ENCODE measurements at places on chromosomes 16 and 17.

- peak; percentile 48 for DNase-seq
These were observed 29.0 kb downstream of the PIMREG start for GRCh38 chr17:6473128-6473767.

- no peak for DNase-seq
These were observed 16.2 kb upstream of the CDK5R1 start for GRCh38 chr17:32470405-32471167.

GRCh38 chr17:57210224-57210553 lies 46.1 kb upstream of the MSI2 start:
- no peak for DNase-seq

DNA sequence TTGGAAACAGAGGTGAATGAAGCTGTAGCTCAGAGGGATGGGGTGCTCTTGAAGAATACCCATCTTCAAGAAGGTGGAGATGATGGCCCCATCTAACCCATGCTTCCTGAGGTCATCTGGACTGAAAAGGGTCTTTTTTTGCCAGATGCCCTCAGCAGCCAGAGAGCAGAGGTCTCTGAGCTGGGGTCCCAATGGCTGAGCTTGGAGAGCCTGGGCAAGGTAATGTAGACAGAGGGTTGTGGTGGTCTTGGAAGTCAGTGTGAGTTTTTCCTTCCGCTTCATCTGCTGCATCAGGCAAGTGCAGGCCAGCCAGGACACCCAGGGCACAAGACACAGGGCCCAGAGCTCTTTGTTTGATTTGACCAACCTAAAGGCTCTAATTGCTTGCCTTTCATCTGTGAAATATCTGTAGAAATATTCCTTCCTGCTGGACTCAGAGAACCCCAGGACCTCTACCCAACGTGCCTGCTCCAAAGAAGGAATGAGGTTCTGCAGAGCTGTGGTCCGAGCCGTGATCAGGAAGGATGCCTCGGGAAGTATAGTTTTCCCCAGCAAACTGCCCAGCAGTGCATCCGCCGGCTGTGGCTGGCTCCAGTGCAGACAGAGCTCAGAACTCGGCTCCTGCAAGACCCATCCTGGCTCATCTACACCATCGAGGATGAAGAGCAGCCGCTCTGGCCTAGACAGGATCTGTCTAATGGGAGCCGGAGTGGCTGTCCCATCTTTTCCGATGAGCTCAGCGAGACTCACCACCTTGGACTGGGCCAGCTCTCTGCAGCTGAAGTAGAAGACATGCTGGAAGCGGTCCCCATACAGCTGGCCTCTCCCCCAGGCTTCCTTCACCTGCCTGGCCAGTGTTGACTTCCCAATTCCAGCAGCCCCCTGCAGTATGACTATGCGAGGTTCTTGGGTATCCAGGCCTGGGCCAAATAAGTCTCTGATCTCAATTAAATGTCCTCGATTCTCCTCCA lies 25.2 kb downstream of the NLRP1 start:
- no peak for DNase-seq

- DNase-seq: no peak
These were observed 7.4 kb downstream of the NAGLU start for GRCh38 chr17:42543190-42544079.

- DNase-seq: no peak
These were observed 80.2 kb upstream of the CPHXL start for GRCh38 chr16:75806487-75806886.

- no peak for DNase-seq
These were observed 34.4 kb upstream of the RGS9 start for GRCh38 chr17:65102788-65103187.

DNA sequence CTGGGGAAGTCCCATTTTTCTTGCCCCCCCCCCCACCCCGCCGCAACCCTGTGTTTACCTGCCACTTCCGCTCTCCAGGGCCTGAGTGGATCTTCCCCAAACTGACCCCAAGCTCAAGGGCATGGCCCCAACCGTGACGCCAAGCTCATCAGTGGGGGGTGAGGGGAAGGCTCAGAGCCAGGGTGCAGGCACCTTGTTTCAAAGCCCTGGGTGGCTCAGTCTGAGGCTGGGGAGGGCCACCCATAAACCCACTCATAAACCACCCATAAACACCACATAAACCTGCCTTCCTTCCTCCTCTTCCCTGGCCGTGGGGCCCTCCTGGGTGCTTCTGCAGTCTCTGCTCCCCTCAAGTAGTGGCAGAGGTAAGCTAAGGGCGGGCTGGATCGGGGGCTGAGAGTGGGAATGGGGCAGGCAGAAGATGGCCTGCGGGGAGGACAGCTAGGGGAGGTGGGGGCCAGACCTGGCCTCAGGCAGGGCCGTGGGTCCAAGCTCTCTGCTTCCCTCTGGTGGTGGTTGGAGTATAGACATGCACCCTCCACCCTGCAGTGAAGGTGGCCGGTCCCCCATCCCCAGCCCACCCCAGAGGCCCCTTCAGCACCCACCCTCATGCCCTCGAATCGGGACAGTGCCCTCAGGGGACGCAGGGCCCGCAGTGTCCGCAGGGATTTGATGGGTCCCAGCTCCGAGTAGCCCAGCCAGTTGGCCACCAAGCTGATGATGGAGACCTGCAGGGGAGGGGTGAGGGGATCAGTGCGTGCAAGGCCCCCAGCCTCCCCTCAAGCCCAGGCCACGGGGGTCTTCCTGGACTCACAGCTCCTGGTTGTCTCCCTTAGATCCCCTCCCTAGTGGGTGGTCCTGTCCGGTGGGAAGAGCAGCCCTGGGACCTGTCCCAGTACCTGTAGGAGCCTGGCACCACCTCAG lies 14.6 kb upstream of the CD79B start:
- peak; percentile 60 for DNase-seq

- no peak for DNase-seq
These were observed 10.4 kb downstream of the DCUN1D3 start for GRCh38 chr16:20889625-20890275.

DNA sequence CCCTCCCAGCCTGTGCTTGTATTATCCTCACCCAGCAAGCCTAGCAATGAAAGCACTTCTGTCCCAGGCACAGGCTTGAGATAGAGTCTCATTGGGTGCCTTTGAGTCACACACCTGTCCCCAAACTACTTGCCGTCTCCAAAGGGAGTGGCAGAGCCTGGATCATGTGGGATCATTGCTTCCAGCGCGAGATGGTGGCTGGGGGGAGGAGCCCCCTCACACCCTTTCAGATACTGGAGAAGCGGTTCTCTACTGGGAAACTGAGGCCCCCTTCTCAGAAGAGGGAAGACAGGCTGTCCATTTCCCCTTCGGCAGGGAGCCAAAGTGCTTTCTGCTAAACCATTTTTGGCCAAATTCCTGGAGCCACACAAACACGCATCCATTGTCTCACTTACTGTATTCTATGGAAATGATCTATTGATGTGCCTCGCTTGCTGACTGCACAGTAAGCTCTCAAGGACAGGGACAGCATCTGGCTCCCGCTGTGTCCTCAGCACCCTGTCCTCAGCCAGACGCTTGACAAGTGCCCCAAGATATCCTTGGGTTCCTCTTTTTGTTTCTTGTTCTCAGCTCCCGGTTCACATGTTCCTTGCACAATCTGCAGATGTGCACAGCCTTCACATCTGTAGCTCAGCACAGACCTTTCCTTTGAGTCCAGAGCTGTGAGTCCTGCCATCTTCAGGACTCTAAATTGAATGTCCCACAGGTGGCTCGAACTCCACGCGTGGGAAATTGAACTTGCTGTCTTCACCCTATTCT lies 26.0 kb upstream of the DLX3 start:
- DNase-seq: no peak

- DNase-seq: no peak
These were observed 104.4 kb downstream of the IRX5 start for GRCh38 chr16:55035029-55035428.

GRCh38 chr16:77450790-77451487 lies 16.1 kb upstream of the ADAMTS18 start:
- DNase-seq: no peak

DNA sequence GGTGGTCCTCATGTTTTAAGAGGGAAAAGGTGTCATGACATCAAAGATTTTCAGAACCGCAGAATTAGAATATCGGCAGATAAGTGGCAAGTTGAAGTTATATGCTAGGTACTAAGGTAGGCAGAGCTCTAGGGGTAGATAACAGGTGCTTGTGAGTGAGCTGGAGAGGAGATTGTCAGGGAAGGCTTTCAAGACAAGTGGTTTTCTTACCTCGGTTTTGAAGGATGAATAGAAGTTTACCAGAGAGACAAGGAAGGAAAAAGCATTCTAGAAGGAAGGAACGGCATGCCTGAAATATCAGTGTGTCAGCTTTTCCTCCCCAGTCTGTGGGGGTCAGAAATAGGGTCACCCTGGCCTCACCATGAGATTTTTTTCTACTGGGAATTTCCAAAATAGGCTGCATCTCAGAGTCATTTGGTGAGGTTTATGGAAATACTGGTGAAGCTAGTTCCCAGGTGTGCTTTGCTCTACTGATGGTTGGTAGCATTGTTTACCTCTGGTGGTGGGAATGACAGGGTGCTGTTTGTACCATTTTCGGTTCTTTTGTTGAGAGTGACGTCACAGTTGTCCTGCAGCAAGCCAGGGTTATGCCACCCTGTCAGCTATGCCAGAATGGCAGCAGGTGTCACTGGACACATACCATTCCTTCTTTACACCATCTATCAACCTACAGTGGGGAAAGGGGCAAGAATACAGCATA lies 112.5 kb downstream of the MSI2 start:
- DNase-seq: no peak

Measured in stimulated activated CD4-positive, alpha-beta T cell treated with anti-CD3 and anti-CD28 coated beads, Interleukin-4, amount 100 ng/mL, for 48 hours (primary cell).